ENCODE measurements at places on chromosomes 16 and 17.

DNA sequence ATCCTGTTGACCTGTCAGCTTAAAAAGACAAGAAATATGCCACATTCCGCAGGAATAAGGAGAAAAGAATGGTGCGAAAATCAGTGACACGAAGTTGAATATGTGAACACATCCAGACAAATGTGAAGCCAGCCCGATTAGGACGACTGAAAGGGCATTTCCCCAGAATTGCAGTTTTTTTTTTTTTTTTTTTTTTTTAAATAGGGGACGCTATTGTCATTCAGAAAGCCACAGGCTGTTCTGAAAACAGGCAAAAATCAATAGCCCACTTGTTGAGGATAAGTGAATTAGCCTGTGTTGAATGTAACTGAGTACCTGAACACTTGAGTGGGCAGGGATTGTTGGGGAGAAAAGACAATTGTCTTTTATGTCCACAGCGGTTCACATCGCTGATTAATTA is 507.1 kb downstream of the WWOX start:
- DNase-seq = peak; percentile 19

GRCh38 chr16:72112452-72112792 is 18.8 kb downstream of the DHX38 start:
- no peak for DNase-seq

DNA sequence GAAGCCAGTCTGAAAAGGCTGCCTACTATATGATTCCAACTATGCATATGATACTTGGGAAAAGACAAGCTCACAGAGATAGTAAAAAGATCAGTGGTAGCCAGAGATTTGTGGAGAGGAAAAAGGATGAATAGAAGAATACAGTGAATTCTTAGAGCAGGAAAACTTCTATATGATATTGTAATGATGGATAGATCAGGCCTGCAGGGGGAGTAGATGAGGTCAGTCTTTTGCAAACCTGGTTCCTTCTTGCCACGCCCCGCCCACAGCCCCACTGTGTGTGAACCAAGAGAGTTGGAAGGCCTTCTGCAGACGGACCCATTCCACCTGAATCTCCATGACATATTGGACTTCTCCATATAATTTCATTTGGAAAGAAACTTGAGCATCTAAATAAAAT is 761 bp upstream of the CCL8 start:
- no peak for DNase-seq

DNA sequence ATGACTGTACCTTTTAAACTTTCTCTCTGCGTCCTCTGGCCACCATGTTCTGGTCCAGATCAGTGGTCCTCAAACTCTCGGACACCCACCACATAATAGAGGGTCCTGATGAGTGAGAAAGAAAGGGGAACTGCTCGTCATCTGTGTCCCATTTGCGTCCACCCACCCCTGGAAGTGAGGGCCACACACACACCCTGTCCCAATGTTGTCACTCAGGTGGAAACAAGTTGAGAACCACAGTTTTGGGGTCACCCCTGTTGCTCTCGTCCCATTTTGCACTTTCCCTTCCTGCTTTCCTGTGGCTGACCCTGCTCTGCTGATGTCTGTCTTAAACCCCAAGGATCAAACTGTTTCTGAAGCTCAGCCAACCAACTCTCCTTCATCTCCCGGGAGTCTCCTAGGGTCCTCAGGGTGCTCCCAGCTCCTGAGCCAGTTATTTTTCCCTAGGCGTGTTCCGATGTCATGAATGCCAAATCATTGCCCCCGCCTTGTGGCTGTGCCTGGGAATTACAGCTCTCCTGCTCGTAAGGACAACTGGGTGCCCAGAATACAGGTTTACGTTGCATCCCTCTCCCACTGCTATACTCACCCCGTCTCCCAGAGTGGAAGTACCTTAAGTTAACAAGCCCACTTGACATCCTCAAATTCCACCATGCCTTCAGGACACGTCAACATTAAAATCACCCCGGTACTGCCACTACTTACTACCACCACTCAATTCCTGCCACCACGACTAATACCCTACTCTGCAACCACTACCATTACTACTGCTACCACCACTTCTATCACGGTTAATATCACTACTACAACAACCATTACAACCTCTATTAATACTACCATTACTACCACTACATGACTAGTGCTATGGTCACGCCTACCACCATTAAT is 26.0 kb upstream of the HNF1B start:
- DNase-seq = peak; percentile 11

- DNase-seq = no peak
These were observed 430 bp downstream of the TSEN54 start for GRCh38 chr17:75516619-75517296.

GRCh38 chr17:8015957-8016631 is 13.7 kb downstream of the GUCY2D start:
- DNase-seq = no peak

DNA sequence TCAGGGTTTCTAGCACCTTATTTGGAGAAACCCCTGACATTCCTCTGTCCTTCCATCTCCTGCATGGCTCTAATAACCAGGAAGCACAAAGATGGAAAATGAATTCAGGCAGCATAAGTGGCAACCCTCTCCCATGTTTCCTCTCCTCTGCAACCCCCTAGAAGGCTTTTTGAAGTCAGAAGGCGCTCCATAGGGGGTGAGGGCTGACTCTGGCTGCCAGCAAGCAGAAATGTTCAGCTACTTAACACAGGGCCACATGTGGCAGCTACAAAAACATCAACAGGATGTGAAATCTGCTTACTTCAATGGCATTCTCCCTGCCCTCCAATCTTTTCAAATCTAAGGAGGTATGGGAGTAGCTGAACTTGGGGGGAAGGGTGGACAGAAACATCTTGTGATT is 55.2 kb upstream of the IRX5 start:
- DNase-seq = no peak

DNA sequence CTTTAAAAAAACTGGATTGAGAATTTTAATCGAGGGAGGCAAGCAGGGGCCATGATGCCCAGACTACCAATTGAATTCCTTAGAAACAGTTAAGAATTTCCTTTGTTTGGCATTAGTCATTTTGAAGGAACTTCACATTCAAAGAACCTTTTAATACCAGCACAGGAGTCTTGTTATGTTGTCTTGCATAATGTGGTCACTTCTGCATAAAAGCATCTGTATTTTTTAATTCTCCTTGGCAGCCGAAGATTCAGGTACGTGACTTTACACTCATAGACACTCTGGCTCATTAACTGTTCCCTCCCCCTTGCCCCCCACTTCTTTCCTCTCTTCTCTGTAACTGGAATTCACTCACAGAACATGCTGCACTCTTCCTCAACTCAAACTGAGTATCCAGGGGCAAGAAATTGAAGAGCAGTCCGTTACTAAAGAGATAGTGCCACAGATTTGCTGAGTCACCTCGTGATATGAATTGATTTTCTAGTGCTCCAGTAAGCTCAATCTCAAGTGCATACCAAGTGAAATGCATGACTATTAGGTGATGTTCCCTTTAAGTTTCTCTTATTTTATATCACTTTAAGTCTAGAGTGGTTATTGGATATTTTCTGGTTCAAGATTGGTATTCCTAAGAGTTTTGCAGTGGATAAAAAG is 572.2 kb upstream of the SOX9 start:
- DNase-seq = no peak

GRCh38 chr16:28865722-28866453 is 2.2 kb downstream of the SH2B1 start:
- no peak for DNase-seq

GRCh38 chr16:67027046-67027445 is 1.9 kb upstream of the CBFB start:
- DNase-seq = no peak

DNA sequence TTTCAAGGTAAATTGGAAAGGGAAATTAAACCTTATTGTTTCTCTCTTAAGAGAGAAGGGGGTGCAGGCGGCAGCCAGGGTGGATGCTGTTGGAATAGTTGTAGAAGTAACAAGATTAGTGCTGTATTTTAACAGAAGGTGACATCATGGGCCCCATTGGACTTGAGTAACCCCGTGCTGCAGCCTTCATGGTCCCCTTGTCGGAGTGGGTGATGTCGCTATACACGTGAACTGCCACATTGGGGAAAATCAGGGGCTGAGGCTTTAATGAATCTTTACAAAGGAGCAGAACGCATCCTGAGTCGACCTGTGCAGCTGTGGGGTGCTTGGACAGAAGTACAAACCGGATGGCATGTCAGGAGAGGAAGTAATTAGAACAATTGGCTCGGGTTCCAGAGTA is 3.2 kb downstream of the SNX11 start:
- no peak for DNase-seq

GRCh38 chr17:7885367-7886226 is 3.0 kb upstream of the CHD3 start:
- DNase-seq = peak; percentile 13

DNA sequence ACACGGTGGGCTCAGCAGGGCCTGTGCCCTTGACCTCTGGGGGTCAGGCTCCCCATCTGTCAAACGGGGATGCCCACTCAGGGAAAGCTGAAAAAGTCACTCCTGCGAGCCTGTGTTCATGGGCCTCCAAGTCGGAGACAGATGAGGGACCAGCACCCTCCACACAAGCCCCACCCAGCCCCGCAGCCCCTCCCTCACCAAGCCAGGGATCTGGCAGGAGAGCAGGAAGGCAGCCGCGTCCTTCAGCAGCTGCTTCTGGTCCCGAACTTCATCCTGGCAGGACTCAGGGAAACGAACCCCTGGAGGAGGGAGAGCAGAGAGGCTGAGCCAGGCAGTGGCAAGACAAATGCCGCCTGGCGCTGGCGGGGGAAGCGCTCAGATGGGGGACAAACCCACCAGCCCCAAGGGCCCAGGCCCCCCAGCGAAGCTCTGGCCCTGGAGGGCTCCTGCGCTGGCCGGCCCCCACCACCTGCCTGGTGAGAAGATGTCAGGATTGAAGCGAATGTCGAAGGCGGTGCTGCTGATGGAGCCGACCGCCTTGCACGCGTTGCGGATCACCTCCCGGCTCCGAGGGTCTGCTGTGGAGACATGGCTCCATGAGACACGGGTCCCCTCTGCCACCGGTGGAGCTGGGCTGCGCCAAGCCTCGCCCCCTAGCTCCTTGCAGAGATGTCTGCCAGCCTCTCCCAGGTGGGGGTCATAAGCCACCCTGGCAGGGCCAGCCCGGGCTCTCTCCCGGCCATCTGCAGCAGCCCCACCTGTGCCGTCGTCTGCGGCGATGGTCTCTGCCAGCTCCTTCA is 15.4 kb downstream of the CLUH start:
- no peak for DNase-seq

- no peak for DNase-seq
These were observed 4.0 kb upstream of the P2RX5 start for GRCh38 chr17:3699951-3700350.

GRCh38 chr17:41015454-41015853 is 6.5 kb upstream of the KRTAP3-1 start:
- no peak for DNase-seq

DNA sequence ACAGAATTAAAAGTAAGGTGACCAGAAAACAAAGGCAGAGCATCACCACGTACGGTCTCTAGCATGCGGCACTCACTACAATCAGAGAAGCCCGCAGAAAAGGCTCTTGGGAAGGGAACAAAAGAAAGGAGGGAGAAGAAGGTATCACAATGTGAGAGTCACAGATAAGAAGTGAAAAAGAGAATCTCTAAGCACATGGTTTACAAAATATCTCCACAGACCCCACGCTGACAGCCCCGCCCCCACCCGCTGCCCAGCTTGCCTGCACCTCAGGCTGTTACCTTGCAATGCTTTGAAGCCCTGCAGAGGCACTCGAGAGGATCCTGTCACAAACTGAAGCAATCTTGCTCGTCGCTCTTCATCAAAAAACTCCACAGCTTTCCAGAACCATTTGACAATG is 40.5 kb downstream of the CEP95 start:
- no peak for DNase-seq

- DNase-seq = peak; percentile 66
These were observed 24.2 kb downstream of the B9D1 start for GRCh38 chr17:19338031-19338990.

DNA sequence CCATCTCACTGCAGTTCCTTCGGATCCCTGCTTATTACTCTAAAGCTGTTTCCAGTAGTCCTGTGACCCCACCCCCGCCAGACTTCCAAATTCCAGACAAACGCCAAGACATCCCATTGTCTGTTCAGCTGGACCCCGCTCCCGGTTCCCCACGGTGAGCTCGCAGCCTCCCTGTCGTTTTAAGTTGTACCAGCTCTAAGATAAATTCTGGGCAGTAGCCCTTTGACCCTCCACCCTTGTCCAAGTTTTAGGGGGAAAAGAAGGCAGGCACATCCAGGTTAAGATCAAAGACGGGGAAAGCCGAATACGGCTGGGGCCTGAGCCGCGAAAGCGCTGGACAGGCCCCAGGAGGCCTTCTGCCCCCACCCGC is 589 bp downstream of the ARL6IP1 start:
- DNase-seq = no peak

GRCh38 chr17:61498042-61498994 is 46.1 kb downstream of the TBX4 start:
- no peak for DNase-seq

DNA sequence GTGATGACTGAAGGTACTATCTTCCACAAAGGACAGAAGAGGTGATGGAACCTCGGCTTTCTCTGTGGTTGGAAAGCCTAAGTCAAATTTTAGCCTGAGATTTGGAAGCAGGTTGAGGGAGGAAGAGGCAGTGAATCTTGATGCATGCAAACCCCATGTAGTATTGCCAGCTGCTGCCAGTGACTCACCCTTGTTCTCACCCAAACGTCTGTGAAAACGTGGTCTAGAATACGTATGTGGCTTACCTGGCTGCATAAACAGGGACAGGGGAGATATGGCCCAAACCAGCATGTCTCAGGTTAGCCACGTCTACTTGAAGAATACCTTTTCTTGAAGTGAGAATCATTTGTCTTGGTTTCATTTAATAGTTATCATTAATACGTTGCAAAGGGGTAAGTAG is 438.0 kb upstream of the MAF start:
- DNase-seq = no peak

DNA sequence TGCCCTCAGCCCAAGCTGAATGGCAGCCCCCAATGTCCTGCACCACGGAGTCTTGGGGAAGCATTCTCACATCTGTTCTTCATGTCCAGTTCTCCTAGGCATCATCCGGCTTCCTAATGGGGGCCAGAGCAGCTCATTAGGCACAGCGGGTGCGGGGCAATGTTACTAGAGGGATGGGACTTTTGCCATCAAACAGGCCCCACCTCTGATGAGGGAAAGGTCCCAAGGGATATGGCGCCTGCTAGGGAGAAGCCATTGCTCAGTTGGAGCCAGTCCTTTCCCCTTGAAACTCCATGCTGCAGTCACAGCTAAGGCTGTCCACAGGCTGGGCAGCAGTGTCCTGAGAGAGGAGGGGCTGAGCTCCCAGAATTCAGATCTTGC is 1.7 kb upstream of the DPH1 start:
- no peak for DNase-seq

GRCh38 chr17:9427465-9428315 is 147.9 kb downstream of the STX8 start:
- no peak for DNase-seq

GRCh38 chr17:72890711-72891110 is 201.8 kb downstream of the SLC39A11 start:
- DNase-seq = no peak
